Frontal cortex (tissue), 4 donors: ENCODE measurements at places on chromosomes 16 and 17. TPM values are rescaled to one million over a fixed set of nuclear protein-coding genes. Genes with fewer than 3 reads are reported as not detected.

The MYH10 gene
- 118 TPM for total RNA-seq

The ZNF785 gene
- 18.3 TPM for total RNA-seq

The ASGR1 gene
- 18.8 TPM for total RNA-seq

The EMP2 gene
- total RNA-seq: 2.4 TPM

The HBA1 gene
- 371 TPM for total RNA-seq

The RPL19 gene
- total RNA-seq: 1,210 TPM
